ENCODE measurements at places on chromosomes 11 and 22. TPM values are rescaled to one million over a fixed set of nuclear protein-coding genes. Genes with fewer than 3 reads are reported as not detected.

The SAC3D1 gene
- 13.5 TPM for total RNA-seq

The C11orf87 gene
- not detected for total RNA-seq

The OR6A2 gene
- 0.13 TPM for total RNA-seq

The GLYATL2 gene
- total RNA-seq, result not detected

The SYT12 gene
- not detected for total RNA-seq

The H19 gene
- 429 TPM for total RNA-seq

The QSER1 gene
- 19.8 TPM for total RNA-seq

The CD59 gene
- 326 TPM for total RNA-seq

The SERHL2 gene
- total RNA-seq, result 6.1 TPM

The KCNJ11 gene
- total RNA-seq, result 0.67 TPM

The VPREB1 gene
- not detected for total RNA-seq

The OR4A16 gene
- total RNA-seq, result not detected

The DEPDC7 gene
- 4.2 TPM for total RNA-seq

The DUSP8 gene
- 6.2 TPM for total RNA-seq

The TBX1 gene
- 2.2 TPM for total RNA-seq

The SLCO2B1 gene
- 70.1 TPM for total RNA-seq

The GLYATL1 gene
- not detected for total RNA-seq

The HIC2 gene
- 4.9 TPM for total RNA-seq

The GRAP2 gene
- 1.9 TPM for total RNA-seq

Measured in gastroesophageal sphincter (tissue), 4 donors.